ENCODE measurements at places on chromosomes 1 and 21.
A peak's percentile ranks its signal among the peaks of the same experiment; 100 is the strongest.

- peak; percentile 16 for DNase-seq
Observed at GRCh38 chr1:186033847-186034271, 299.7 kb downstream of the HMCN1 start.

GRCh38 chr1:200564319-200564718, 56.2 kb downstream of the KIF14 start:
- no peak for DNase-seq

GRCh38 chr1:15513192-15513591, 10.8 kb downstream of the CASP9 start:
- no peak for DNase-seq

DNA sequence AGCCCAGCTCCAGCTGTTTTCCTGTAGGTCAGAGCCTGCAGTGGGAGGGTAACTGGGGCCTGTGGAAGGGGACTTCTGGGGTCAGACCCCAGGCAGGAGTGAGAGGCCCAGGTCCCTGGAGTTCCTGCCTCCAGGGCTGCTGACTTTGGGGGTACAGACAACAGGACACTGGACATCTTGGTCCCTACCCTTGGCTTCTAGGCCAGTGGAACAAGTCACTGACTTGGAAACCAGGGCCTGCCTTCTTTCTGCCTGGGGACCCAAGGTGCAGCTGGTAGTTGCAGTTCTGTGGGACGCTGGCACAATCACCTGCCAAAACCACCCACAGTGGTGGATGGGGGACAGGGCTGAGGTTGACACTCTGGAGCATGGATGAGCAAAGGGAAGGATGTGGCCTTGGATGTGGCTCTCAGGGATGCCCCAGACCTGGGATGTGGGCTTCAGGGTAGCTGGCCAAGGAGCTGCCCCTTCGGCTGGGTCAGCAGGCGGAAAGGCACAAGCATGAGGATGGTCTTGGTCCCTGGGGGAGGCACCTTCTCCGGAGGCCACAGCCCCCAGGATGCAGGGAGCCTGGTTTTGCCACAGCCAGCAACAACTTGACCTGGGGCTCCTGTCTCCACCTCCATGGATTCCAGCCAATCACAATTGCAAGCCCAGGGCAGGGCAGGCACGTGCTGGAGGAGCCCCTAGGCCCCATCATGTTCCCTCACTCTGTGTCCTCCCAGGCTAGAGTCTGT, 5.8 kb downstream of the JMJD4 start:
- DNase-seq: no peak

GRCh38 chr1:26728645-26729044, 32.8 kb downstream of the ARID1A start:
- DNase-seq: no peak

DNA sequence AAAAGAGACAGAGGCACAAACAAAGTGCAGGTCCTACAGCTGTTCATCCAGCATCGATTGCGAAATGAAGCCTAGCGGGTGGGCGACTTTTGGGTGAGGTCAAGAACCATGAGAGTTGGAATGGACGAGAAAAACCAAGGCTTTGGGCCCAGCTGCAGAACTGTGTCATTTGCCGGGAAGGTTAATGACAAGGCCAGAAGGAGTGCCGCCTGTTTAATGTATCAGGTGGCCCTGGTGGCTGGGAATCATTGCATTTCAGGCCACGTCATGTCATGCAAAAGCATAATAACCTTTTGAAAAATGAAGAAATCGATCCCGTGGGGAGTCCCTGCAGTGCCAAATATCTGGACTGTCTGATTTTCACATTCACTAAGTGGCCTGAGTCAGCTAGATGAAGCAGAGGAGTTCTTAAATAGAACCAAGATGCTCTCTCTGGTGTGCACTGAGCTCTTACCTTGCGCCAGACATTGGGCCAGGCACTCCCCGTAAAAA, 8.1 kb upstream of the RCC2 start:
- DNase-seq: no peak

- no peak for DNase-seq
Observed at GRCh38 chr1:230735447-230735846, 11.7 kb upstream of the CAPN9 start.

DNA sequence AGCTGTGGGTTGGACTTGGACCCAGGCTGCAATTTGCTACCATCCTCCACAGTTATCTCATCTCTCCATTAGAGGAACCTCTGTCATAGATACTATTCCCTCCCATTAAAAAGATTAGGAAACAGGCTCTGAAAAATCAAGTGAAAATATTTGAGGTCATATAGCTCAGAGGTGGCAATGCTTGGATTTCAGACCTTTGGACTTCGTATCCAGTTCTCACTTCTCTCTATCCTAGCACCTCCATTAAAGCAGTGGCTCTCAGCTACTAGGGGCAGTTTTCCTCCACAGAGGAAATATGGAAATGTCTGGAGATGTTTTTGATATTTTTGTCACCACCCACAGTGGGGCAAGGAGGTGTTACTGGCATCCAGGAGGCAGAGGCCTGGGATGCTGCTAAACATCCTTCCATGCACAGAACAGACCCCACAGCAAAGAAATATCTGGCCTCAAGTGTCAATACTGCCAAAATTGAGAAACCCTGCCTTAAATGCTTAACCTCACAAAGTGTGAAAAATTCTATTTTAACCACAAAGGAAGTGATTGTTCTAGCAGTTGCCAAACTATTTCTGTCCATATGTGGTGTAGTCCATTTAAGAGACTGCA, 54.1 kb downstream of the C8A start:
- DNase-seq: peak; percentile 91

DNA sequence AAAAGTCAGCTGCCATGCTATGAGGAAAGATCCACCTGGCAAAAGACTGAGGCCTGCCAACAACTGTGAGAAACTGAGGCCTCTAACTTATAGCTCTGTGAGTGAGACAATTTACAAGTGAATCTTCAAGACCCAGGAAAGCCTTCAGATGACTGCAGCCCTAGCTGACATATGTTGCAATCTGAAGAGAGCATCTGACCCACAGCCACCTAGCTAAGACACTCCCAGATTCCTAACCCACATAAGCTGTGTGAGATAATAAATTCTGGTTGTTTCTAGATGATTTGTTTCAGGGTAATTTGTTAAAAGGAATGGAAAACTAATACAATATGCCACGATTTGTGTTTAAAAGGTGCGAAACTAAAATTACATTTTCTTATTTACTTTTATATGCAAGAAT, 55.1 kb downstream of the HFM1 start:
- DNase-seq: no peak

DNA sequence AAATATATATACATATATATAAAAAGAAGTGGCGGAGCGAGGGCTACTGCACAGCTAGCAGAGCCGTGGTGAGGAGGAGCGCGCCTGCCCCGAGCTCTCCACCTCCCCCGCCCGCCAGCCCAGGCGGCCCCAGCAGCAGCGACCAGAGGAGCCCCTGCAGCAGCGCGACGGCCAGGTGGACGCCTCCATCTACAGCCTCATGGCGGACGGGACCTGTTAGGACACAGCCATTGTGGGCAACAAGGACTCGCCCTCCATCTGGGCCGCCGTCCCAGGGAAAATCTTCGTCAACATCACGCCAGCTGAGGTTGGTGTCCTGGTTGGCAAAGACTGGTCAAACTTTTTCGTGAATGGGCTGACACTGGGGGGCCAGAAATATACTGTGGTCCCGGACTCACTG, 41.9 kb upstream of the REG4 start:
- DNase-seq: no peak

GRCh38 chr1:154440036-154440804, 35.1 kb downstream of the IL6R start:
- no peak for DNase-seq

- no peak for DNase-seq
Observed at GRCh38 chr1:41390573-41390972, 29.3 kb downstream of the FOXO6 start.

DNA sequence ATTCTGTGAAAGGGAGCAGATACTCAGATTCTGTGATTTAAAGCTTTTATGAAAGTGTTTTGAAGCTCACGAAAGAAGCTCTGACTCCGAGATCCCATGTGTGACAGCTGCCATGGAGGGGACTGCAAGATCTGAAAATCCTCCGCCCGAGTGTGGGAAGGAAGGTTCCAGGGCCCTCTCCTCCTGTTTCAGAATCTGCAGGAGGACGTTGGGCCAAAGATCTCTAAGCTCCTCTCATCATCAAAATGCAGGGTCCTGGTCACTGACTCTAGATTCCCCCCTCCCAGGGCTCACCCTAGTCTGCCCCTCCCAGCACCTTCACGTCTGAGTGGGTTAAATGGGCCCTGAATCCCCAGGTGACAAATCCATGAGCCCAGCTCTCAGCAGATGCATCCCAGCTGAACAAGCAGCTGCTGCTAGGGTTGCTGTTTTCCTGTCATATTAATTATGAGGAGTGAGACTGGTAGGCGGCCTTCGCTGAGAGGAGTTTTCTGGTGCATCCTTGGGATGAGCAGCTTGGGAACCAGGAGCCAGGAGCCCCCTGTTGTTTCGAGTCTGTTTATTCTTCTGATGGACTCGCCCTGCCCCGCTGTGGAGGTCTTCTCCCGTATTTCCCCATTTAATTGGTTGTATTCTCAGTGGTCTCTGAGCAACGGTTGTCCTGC, 402.0 kb downstream of the MATN1 start:
- no peak for DNase-seq

DNA sequence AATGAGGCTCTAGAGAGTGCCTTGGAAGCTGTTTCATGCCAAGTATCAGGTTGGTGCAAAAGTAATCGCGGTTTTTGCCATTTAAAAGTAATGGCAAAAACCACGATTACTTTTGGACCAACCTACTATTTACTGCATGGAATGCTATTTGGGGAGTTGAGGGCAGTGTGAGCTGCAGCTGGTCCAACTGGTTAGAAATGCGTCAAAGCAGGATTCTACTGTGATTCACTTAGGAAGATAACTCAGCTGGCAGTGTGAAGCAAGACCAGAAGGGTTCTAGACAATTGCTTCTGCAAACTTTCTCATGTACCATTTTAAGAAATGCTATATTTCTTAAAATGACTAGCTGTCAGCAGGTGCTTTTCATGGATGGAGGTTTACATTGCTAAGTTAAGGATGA, 21.2 kb upstream of the PLA2G2C start:
- peak; percentile 10 for DNase-seq
